ENCODE measurements at places on chromosomes 7 and 10.

GRCh38 chr7:116950889-116951351 lies 2.4 kb upstream of the ST7 start:
- no peak for DNase-seq

- DNase-seq: no peak
These were observed 55.5 kb upstream of the FIGNL1 start for GRCh38 chr7:50505553-50506210.

DNA sequence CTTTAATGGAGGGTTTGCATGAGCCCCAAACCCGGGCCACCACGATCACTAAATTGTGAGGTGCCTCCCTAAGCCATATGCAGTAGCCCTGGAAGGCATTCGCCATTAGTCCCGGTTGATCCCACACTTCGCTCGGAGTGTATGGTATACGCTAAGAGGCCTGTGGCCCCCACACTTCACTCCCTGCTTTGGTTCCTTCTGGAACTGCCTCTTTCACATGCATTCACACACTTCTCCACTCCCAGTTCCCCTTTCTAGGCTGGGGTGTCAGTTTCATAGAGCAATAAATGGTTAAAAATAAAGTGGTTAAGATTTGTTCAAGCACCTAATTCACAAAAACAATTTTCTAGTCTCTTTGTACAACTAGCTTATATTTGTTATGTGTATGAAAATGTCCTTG lies 212.1 kb upstream of the KCND2 start:
- no peak for DNase-seq

GRCh38 chr10:108348215-108348614 lies 1183.7 kb upstream of the SORCS1 start:
- DNase-seq: no peak

DNA sequence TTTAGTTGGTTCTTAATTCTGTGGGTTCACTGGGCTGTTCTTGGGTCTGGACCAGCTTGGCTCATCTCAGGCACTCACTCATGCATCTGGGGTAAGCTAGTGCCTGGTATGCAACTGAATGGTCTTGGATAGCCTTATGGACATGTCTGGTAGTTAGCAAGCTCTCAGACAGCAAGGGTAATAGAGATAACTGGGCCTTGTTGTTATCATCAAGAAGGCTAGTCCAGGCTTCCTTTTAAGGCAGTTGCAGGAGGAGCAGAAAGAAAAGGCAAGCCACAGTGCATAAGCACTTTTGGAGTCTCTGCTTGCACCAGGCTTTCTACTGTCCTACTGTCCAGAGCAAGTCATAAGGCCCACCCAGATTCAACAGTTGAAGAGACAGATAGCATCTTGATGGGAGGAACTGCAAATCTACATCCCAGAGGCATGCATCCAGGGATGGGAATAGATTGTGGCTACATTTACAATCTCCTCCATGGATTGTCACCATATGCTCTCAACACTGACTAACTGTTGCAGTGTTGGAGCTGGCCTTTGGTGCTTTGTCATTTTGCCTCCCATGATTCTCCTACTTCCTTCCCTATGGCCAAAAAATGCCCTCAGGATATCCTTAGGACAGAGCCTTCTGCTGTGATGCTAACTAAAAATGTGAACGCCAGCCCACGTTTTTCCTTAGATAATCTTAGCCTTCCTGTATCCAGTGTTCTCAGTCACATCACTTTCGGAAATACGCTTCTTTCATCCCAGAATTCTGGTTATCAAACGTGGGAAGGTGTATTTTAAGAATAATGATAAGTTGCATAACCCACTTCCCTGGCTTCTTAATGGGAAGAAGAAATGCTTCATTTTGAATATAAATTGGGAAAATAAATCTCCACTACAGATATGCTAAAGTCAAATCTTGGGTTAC lies 3.6 kb downstream of the GIMAP4 start:
- no peak for DNase-seq

GRCh38 chr10:96259150-96259549 lies 12.2 kb downstream of the BLNK start:
- no peak for DNase-seq

DNA sequence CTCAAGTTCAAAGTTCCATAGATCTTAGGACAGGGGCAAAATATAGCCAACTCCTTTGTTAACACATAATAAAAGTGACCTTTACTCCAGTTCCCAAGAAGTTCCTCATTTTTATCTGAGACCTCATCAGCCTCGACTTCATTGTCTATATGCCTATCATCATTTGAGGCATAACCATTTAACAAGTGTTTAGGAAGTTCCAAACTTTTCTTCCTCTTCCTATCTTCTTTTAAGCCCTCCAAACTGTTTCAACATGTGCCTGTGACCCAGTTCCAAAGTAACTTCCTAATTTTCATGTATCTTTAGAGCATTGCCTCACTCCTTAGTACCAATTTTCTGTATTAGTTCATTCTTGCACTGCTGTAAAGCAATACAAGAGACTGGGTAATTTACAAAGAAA lies 569.1 kb downstream of the ANKRD7 start:
- no peak for DNase-seq

DNA sequence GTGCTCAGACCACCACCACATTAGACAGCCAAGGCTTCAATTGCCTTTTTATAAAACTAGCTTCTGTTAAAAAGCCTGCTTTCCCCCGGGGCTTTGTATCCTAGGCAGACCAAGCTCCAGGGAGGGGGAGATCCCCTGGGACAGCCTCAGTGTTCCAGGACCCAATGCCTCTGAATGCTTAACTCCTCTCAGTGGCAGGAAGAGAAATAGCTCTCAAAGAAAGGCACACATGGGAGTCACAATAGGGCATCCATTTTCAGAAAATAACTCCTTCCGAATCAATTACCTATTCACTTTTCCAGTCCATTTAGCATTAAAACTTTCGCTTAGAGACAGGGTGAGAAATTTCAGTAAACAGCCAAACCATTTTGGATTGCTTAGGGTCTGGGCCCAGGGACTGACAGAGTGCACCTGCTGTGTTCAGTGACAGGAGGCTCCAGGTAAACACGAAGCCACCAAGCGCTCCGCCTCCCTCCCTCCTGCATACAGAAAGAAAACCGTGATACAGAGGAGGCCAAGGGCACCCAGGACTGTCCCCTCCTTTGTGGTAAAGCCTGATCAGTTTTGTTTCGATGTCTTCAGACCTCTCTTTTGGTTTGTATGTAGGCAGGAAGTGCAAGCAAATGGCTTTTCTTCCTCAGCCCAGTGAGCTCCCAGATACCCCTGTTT lies 599.7 kb downstream of the KCNMA1 start:
- DNase-seq: no peak

All from AG08395 (cell line).